ENCODE measurements at places on chromosomes 3 and 15. TPM values are rescaled to one million over a fixed set of nuclear protein-coding genes. Genes with fewer than 3 reads are reported as not detected.

Gene GPR149
- not detected for total RNA-seq

Gene CYP1A1
- total RNA-seq, result 0.27 TPM

DNA sequence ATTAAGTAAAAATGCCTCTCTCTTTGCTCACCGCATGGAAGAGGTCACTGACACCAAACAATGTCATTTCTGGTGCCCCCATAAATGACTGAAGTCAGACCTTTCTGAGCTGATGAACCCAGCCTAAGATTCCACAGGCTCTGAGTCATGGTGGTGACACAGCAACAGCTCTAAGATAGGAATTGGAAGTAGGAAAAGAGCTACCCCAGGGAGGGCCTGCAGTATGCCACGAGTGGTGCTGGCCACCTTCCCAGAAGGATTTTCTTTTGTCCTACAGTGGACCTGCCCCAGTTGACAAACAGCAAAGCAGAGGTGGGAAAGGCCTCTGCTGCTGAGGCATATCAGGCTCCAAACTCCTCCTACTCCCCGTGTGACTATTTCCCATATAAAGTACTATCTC lies 208.1 kb downstream of the MINAR1 start:
- H3K36me3 ChIP-seq, result no peaks in the 10 kb centered on the region
- H3K27ac ChIP-seq, result no peak overlapping the region
- H3K4me1 ChIP-seq, result no peaks in the 10 kb centered on the region
- DNase-seq, result no peak

GRCh38 chr15:44231842-44232241 lies 36.8 kb upstream of the FRMD5 start:
- no peak overlapping the region for H3K27ac ChIP-seq
- H3K27me3 ChIP-seq, result peaks cover 2% of the 10 kb centered on the region
- peaks cover 2% of the 10 kb centered on the region for H3K36me3 ChIP-seq
- H3K4me1 ChIP-seq, result peaks cover 3% of the 10 kb centered on the region
- no peak overlapping the region for H3K4me3 ChIP-seq
- DNase-seq, result no peak

Gene TMEM266
- total RNA-seq, result 2.0 TPM

Gene ANKDD1A
- total RNA-seq, result 4.1 TPM

DNA sequence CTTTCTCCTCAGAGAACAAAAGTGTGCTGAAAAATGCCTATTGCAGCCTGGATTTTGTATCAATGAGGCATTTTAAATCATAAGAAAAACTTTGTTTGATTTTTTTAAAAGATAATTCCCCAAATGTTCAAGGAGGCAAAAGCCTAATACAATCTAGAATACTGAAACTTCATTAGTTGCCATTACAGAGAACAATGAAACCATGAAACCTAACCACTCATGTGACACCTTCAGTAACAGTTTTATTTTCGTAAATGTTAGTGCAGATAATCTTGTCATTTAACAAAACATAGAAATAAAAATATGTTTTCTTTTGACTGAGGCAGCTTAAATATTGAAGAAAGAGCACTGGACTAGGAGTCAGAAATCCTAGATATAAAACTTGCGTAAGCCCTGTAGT lies 655.9 kb downstream of the RBMS3 start:
- DNase-seq, result no peak
- peaks cover 6% of the 10 kb centered on the region for H3K36me3 ChIP-seq
- H3K4me3 ChIP-seq, result no peak overlapping the region
- no peak overlapping the region for H3K27ac ChIP-seq

DNA sequence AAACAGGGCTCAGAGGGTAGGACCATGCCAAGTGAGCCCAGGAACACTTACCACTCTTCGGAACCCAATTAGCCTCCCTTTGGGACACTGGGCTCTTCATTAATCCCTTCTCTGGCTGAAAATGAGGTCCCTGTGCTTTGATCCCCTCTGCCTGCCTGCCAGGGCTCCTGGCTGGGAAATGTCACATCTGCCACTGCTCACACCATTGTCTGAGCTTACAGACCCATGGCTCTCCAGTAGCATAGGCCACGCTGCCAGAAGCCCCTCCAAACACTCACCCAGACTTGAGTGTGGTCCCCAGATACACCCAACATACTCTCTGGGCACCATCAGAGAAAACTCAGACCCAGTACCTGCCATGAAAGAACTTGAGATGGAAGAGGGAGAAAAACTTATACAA lies 287.3 kb downstream of the XXYLT1 start:
- peak; percentile 11 for DNase-seq
- no peaks in the 10 kb centered on the region for H3K27me3 ChIP-seq
- H3K27ac ChIP-seq, result no peak overlapping the region
- H3K4me1 ChIP-seq, result peaks cover 11% of the 10 kb centered on the region

Gene ACOX2
- total RNA-seq, result 31.0 TPM

All from mesothelial cell of epicardium (in vitro differentiated cells).